ENCODE measurements at places on chromosomes 5 and 9.

DNA sequence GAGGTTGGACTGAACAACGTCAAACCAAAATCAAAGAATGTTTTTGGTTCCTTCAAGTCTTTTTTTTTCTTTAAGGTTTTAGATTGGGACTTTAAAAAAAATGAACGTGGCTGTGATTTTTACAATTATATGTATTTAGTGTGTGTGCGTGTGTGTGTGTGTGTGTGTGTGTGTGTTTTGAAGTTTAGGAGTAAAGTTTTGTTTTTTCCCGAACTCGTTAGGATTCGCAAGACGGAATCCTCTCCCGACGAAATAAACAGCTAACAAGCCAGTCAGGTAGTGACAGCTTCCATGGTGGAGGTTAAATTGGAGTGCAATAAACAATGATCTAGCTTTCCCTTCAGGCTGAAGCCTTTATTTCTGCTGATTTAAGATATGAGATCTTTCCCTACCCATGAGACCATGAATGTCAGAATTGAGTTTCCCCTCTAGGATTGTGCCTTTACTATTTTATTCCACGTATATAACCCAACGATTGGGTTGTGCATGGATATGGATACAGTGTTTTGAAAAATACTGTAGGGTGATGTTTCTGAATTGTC, 1.2 kb downstream of the KIAA1958 start:
- no peak for DNase-seq

- DNase-seq: peak; percentile 27
These were observed 6.7 kb downstream of the PTCH1 start for GRCh38 chr9:95509851-95510708.

DNA sequence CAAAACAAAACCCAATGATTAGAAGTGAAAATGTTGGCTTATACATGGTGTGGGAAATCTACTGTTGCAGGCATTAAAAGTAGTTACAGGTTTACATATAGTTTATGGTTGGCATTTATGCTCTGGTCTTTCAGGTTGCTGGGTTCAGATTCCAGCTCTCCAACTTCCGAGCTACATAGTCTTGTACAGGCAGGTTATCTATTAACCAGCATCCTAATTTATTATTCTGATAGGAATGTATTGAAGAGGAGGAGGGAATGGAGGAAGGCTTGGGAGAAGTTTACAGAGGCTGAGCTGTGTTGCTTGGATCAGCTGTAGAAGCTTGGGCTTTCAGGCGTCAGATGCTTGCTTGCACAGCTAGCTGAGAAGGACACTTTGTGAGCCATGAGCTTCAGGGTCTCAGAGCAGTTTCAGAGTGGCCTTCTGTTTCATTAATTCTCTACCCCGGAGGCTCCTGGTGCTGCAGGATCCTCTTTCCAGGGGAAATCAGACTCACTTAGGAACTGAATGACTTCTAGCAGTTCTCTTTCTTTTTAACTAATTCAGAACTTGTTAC, 11.7 kb upstream of the ERBIN start:
- no peak for DNase-seq

DNA sequence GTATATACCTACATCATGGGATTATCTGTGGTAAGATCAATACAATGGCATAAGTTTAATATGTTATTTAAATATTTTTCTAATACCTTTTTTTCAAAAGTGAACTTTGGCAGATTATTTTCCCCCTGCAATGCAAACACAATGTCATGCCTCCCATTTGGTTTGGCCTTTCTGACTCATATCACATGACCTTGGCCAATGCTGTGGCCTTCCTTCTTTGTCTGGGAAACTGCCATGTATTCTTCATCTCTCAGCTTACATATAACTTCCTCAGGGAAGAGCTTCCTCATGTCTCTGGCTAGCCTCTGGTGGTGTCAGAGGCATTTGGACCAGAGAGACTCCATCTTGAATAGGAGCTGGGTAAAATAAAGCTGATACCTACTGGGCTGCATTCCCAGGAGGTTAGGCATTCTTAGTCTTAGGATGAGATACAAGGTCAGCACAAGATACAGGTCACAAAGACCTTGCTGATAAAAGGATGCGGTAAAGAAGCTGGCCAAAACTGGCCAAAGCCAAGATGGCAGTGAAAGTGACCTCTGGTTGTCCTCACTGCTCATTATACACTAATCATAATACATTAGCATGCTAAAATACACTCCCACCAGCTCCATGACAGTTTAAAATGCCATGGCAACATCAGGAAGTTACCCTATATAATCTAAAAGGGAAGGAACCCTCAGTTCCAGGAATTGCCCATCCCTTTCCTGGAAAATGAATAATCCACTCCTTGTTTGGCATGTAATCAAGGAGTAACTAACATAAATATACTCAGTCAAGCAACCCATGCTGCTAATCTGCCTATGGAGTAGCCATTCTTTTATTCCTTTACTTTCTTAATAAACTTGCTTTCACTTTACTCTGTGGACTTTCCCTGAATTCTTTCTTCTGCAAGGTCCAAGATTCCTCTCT, 76.0 kb downstream of the C9orf153 start:
- DNase-seq: no peak

- no peak for DNase-seq
These were observed 96.7 kb upstream of the RUFY1 start for GRCh38 chr5:179453616-179454015.

GRCh38 chr5:168752416-168753190, 173.4 kb upstream of the PANK3 start:
- no peak for DNase-seq

Data from activated CD4-positive, alpha-beta T cell treated with anti-CD3 and anti-CD28 coated beads, Interleukin-2, amount 50 U/mL, for 48 hours (primary cell).